ENCODE measurements at places on chromosomes 13 and 19.

DNA sequence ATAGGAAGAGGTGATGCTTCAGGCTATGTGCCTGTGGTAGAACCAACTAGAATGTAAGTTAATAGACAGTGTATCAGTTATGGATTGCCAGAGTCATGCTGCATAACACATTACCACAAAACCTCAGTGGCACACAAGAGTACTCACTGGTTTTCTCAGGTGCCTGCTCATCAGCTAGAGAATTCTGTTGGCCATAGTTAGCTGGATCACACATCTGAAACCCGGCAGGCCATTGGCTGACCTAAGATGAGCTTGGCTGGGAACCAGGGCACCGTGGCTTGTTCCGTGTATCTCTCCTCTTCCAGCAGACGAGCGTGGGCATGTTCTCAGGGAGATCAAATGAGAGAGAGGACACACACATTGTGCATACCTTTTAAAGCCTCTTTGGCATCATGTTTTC is 76.7 kb downstream of the TEX26 start:
- no peak for DNase-seq

GRCh38 chr13:101623470-101624209 is 171.2 kb downstream of the ITGBL1 start:
- no peak for DNase-seq

DNA sequence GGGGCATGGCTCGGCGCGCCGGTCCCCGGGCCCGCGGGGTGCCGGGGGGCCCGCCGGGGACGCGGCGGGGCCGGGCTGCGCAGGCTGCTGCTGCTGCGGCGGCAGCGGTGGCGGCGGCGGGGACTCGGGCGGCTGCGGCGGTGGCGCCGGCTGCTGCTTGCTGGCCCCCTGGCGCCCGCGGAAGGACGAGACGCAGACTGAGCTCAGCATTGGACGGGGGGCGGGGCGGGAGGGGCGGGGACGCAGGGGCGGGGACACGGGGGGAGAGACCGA is 368 bp downstream of the KCNC3 start:
- no peak for DNase-seq

DNA sequence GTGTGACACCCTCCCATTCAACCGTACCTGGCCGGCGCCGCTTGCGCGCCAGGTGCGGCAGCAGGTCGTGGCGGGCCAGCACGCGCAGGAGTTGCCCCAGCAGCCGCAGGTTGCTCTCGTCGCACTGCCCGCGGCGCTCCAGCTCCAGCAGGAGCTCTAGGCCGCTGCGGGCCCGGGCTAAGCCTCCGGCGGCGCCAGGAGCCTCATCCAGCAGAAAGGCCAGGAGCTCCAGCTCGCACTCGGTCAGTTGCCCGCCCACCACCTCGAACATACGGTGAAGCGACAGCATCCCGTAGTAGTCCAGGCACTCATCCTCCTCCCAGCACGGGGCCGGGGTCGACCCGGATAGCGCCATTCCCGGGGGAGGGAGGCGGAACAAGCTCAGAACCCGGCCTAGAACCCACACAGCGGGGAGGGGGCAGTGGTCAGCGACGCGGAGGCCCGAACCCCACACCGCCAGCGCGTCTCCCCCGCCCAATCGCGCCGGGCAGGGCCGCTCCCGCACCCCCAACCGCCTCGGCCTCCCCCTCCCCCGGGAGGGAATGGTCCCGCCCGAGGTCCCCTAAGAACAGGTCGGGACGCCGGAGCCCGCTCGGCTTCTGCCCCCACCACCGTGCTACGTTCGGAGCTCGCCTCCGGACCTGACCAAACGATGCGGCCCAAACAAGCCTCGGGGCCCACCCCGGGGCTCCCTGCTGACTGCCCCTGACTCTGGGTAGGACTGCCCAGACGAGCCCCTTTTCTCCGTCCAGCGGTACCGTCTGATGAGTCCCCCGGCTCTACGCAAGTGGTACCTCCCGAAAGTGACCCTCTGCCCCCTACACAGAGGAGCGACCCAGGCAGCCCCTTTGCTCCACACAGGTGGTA is 591 bp downstream of the DEDD2 start:
- no peak for DNase-seq

- DNase-seq, result no peak
These were observed 5.7 kb upstream of the RPL21 start for GRCh38 chr13:27245610-27246009.

- no peak for DNase-seq
These were observed 51.7 kb downstream of the RXFP2 start for GRCh38 chr13:31790992-31791391.

- no peak for DNase-seq
These were observed 40.5 kb downstream of the EFNB2 start for GRCh38 chr13:106494936-106495335.

DNA sequence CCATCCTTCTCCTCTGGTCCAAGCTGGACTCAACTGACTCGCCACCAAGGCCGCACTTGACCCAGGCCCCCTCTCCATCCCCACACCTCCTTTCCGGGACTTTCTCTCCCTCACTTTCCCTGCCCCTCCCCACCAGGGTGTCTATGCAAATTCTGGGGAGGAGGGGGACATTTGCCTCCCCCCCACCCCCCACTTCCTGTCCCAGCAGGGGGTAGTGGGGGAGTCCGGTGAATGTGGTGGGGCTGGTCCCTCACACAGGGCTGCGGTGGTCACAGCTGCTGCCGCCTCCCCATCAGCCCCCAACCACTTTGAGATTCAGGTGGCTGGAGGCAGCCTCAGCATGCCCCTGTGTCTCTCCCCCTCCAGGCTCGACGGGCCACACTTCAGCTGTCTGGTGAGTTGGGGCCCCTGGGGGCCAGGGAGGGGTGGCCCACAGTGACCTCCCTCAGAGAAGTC is 870 bp downstream of the SPIB start:
- DNase-seq, result no peak

- no peak for DNase-seq
These were observed 584.2 kb upstream of the SLITRK1 start for GRCh38 chr13:84466461-84466860.

- no peak for DNase-seq
These were observed 143.3 kb downstream of the DCLK1 start for GRCh38 chr13:35987572-35988513.

GRCh38 chr13:31947506-31947905 is 84.1 kb upstream of the FRY start:
- no peak for DNase-seq

GRCh38 chr13:75421133-75421532 is 60.8 kb downstream of the TBC1D4 start:
- DNase-seq, result no peak

DNA sequence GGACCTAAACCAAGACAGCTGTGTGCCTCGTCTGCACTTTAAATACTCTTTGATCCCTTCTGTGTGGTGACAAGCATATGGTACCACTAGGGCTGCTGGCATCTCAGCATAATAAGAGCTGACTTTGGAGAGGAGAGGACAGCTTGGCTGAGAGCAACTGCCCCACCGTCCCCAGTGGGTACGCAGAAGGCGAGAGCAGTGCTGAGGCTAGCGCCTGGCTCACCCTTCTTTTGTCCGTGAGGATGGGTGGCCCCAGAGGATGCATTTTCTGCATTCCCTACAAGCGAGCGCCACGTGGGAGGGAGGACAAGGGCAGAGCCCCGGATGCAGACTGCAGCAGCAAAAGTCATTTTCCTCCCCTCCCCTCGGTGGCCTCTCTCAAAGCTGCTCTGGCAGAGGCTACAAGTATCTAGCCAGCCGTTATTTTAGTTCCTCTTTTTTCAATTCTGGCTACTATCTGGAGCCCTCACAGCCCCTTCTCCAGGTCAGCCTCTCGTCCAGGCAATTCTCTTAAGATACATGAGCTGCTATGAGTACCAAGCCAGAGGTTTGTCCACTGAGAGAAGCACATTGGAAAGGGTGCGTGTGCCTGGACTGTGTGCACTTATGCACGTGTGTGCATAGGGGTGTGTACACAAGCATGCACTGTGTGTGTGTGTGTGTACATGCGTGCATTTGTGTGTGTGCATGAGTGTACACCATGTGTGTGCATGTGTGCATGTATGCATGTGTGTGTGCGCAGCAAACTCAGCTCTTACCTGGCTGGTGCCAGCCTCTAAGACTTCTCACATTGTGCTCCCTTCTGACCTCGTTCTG is 51.3 kb downstream of the RAB20 start:
- no peak for DNase-seq

- no peak for DNase-seq
These were observed 5.2 kb downstream of the PRMT1 start for GRCh38 chr19:49682274-49682673.

GRCh38 chr19:33304760-33305647 is 2.7 kb upstream of the CEBPA start:
- DNase-seq, result no peak

DNA sequence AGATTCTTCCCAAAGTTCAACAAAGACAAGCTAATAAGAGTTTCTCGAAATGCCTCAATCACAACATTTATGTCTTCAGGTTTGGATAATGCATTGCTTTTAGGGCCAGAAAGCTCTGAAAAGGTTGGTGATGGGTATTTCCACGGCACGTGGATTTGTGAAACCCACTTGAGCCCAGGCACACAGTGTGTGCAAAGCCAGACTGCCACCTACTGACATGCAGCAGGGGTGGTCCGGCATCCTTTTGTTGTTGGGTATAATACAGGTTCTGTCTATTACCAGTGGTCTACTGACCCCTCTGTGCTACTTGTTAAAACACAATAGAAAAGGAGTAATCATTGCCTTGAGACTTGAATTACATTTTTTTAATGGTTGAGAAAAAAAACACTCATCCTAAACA is 225.6 kb downstream of the RAP2A start:
- DNase-seq, result no peak

DNA sequence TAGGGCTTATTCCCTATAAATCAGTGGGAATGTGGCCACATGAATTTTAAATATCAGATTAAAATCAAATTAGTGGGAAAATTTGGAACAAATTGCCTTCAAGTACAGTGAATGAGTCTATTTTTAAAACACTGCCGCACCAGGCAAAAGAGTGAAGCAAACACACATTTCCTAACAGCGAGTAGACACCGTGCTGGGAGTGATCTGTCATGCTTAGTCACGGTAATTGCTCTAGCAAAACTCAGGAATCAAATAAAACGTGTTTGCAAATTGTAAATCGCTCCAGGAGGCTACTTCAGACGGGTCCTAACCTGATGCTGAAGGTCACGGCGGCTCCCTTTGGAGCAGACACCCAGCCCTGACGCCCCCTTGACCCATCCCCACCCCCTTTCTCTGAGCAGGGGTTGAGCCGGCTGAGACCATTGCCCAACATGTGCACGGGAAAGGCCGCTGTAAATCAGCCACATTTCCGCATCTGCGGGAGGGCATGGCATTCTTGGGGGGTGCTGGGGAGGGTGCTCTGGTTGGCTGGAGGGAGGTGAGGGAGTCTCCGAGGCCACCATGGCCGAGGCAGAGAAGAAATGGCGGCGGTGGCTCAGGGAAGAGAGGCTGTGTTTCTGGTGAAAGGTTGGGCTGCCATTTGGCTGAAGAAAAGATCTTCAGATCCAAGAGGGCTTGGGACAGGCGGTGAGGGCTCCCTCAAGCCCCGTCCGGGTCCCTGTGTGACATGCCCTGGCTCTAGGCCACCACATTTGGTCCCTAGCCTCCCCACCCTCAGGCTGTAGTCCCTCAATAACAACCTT is 8.9 kb downstream of the CEBPA start:
- DNase-seq, result no peak

DNA sequence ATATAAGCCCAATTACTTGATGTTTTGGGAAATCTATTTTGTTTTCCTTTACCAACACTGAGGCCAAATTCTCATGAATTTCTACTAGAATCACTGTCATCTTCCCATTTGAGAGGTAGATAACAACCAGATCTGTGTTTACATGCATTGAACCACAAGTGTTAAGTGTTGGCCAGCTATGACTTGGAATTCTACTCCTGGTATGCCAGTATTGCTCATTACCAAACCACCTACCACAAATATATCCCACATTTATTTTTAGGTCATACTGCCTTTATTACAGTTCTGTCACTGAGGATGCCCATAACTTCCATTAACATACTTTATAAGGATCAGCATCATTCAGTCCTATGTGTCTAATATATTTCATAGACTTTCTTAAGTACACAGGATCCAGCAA is 328.9 kb downstream of the DIAPH3 start:
- no peak for DNase-seq

- peak; percentile 18 for DNase-seq
These were observed 41.2 kb upstream of the USPL1 start for GRCh38 chr13:30576528-30576927.

DNA sequence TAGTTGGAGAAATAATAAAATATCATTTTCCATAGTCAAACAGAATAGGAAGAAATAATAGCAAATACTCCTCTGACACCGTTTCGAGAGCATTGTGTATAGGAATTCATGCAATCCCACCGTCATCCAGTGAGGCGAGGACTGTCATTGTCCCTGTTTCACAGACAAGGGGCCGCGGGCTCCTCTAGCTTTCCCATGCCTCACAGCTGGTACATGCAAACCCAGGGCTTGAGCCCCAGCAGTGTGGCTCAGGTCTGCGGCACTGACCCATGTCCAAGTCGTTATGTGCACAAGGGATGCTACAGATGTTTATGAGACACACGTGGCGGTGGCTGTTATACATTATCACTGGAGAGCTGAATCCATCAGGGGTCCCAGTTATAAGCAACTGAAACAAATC is 18.5 kb upstream of the ATP11A start:
- no peak for DNase-seq

DNA sequence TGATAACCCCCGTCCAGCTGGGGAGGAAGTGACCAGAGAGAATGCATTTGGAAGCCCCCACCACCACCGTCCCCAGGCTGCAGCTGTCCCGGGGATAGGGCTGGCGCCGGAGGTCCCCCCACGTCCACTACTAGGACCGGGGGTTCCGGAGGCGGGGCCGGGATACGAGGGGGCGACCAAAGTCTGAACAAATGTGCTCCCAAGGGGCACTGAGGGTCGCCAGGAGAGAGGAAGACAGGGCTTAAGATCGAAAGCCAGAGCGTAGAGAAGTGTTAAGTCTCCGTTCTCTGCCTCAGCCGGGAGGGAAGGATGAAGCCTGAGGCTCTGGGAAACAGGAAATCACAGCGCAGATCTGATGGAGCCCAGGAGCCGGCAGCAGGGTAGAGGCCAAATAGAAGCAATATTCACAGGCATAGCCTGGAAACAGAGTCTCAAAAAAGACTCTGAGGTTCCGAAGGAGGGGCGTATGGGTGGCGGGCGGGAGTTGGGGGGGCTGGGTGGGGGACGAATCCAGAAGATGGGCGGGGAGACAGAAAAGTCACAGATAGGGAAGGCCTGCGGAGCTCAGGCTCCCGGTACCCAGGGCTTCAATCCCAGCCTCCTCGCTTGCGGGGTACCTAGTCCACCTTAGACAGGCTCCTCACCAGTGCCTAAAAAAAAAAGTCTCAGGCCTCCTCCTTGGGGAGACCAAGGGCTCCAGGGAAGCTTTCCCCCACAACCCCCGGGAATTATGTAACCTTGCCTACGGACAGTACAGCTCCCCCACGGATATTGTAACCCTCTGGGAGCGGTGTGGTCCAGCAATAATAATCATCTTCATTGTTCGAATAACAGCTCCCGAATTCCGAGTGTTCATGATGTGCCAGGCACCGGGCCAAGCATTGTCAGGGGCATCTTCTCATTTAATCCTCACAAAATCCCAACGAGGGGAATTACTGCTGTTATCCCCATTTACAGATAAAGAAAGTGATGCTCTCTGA is 1.1 kb upstream of the ERF start:
- DNase-seq, result no peak

DNA sequence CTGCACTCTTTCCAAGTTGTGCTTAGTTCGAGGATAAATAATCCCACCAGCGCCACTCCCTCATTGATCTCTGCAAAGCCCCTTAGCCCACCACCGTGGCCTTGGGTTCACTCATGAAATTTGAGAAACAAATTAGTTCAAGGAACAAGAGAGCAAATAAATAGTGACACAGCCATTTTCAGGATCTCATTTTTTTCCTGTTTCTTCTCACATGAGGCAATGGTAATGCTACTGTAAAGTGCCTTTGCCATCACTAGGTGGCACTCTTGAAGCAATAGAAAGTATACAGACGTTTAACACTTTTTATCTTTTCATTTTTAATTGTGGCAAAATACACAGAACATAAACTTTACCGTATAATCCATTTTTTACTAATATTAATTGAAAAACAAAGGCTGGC is 76.8 kb upstream of the ZNF835 start:
- DNase-seq, result no peak
